ENCODE measurements at places on chromosomes 4 and X.

- DNase-seq: no peak
Measured at GRCh38 chr4:171441300-171441941, 371.8 kb upstream of the GALNTL6 start.

DNA sequence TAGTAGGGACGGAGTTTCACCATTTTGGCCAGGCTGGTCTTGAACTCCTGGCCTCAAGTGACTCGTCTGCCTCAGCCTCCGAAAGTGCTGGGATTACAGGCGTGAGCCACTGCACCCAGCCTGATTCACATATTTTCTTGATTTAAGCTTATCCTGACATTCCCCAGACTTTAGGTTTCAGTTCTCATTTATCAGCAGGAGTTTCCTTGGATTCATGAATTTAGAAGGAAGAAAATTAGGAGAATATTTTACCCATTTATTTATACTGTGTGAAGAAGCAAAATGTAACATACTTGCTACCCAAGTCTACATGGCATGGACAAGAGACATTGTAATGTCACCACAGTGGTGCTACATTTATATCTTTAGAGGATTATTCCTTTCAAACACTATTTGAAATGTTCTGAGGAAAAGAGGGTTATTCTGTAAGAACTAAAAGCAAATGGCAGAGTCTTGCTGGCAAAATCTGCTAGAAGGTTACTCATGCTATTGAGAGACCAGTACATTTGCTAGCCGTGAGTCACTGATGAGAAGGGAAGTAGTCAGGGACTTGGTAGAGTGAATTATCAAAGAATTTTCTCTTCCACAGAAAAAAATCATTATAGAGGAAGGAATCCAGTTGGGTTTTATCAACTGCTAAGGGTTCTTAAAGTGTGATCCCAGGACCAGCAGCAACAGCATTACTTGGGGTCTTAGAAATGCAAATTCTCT is 26.1 kb upstream of the CFAP299 start:
- DNase-seq: no peak

- DNase-seq: peak; percentile 4
Measured at GRCh38 chrX:63275127-63275526, 76.0 kb downstream of the SPIN4 start.

GRCh38 chr4:146524663-146525062 is 2.9 kb upstream of the SLC10A7 start:
- no peak for DNase-seq

GRCh38 chrX:37834937-37835336 is 12.4 kb downstream of the DYNLT3 start:
- no peak for DNase-seq

GRCh38 chr4:42555828-42556227 is 101.1 kb downstream of the ATP8A1 start:
- DNase-seq: no peak

Data from activated CD4-positive, alpha-beta T cell treated with anti-CD3 and anti-CD28 coated beads for 24 hours (primary cell).